ENCODE measurements at places on chromosomes 3 and 15.

DNA sequence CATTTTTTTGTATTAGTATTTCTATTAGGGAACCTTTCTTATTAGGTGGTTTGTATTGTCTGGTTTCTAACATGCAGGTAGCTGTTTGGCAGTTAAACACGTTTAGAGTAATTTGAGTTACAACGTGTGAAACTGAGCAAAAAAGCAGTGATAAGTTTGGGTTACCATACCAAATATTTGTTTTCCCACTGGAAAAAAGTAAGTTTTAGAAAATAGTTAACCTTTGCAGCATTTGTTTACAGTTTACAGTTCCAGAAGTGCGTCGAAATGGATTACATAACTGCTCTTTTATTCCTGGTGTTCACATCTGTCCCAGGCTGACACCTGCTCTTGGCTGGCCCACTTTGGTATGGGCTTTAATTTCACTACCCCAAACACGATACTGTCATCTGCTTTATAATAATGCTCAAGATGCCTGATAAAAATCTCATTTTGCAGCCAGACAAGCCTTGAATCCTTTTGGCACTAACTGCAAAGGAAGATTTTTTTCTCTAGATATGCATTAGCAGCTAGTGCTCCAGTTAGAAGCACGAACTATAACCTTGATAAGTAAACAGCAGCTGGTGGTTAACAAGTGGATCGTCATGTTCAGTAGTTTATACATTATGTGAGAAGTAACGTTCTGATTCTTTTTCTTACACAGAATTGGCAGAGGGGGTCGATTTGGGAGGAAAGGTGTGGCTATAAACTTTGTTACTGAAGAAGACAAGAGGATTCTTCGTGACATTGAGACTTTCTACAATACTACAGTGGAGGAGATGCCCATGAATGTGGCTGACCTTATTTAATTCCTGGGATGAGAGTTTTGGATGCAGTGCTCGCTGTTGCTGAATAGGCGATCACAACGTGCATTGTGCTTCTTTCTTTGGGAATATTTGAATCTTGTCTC, 5.3 kb downstream of the EIF4A2 start:
- no peak for DNase-seq

- no peak for DNase-seq
Measured at GRCh38 chr3:52225452-52226228, at the start of gene TLR9. TLR9 (minus strand) TSS chr3:52225645; CDS start chr3:52225529, 116 bp downstream.

- no peak for DNase-seq
Measured at GRCh38 chr3:31213869-31214486, 318.7 kb upstream of the STT3B start.

GRCh38 chr3:57805674-57806073, 49.6 kb downstream of the SLMAP start:
- DNase-seq: peak; percentile 32

DNA sequence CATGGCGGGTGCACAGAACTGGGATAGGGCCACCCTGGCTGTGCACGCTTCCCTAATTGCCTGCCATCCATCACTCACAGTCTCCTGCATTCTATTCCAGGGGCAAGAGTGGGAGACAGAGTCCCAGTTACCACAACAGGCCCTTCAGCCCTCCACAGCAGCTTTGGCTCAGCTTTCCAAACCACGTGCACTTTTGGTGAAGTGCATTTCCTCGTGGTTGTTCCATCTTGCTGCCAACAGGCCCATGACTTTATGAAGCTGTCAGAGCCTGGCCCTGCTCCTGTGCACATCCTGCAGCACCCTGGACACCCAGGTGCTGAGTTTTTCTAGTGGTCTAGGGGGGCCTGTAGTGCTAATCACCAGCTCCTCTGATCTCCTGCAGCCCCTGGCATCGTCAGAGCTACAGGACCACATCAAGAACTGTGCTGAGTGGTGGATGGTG, 110.2 kb downstream of the ADCY5 start:
- DNase-seq: no peak

- no peak for DNase-seq
Measured at GRCh38 chr3:114567771-114568170, 273.9 kb downstream of the TIGIT start.

DNA sequence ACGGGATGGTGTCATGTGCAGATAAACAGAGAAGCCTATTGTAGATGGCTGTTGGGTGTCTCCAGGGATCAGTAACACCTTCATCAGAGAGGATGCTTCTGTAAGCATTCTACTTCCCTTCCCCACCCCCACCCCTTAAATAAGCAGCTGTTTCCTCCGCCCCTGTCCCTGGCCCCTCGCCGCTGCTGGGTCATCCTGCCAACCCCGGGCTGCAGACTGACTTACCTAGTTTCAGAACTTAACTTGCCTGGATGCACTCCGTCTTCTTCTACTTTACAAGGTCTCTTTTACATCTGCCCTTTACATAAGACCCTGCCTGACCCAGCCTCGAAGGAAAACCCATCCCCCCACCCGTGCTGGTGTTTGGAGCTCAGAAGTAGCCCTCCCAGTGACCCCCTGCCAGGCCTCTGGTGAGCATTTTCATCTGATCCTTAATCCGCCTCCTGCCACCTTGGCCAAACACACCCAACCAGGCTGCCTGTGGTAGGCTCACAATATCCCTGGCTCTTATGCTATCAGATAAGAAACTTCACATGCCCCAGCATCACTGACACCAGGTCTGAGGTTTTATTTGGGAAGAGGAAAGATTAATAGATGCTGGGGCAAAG, 103.0 kb upstream of the HES1 start:
- DNase-seq: no peak

DNA sequence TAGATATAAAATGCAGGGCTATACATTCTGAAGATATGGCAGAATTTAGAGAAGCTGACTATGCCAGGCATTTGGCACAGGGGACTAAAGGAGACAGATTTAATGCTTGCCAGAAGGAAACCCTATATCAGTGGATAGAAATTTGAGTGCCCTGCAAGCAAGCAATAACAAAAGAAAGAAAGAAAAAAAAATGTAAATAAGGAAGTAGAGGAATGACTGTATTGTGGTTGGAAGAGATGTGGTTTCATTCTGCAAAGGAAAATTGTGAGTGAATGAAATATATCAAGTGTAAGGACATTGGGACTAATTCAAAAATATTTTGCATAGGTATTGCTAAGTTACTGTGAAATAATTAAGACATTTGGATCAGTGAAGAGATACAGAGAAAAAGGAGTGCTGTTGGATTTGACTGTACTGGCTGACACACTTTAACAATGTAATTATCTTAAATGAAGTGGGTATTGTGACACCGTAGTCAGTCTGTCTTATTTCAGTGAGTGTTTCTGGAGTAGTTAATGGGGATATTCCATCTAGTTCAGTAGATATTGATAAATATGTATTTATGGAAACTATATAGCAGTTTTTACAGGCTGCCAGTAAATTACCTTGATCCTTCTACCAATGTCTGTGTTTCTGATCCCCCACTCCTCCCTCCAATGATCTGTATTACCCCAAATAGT, 418.2 kb downstream of the CNTN4 start:
- no peak for DNase-seq

DNA sequence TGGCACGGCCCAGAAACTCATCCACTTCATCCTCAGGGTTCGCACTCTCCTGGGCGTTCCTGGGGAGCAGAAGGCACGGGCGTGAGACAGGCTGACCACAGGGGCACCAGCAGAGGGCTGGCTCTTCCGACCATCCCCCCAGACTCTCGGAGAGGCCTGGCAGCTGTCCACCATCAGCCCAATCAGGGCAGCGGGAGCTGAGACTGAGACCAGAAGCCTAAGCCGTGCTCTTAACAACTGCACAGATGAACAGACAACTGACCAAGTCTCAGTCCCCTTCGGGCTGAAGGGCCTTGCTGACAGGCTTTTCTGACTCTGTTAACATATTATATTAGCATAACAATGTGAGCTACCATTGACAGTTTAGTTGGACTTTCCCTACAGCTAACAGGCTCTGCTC, 118.0 kb downstream of the SEC22A start:
- DNase-seq: no peak

DNA sequence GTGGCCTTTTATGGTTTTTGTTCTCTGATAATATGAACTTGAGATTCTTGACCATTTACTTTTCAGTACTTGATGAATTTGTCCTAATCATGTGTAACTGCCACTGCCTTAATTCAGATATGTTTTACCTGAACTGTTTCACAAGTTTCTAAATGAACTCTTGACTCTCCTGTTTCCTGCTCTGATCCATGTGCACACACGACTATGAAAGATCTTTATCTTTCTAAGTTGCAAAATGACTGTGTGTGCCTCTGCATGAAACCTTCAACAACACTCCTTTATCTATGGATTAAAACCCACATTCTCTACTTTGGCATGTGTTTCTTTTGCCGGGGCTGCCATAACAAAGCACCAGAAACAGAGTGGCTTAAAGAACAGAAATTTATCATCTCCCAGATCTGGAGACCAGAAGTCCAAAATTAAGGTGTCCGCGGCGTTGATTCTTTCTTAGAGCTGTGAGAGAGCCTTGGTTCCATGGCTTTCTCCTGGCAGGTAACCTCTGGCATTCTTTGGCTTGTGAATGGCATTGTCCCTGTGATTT, 275.0 kb downstream of the ADAMTSL3 start:
- no peak for DNase-seq

GRCh38 chr3:133966954-133967353, 62.8 kb downstream of the SLCO2A1 start:
- DNase-seq: no peak

DNA sequence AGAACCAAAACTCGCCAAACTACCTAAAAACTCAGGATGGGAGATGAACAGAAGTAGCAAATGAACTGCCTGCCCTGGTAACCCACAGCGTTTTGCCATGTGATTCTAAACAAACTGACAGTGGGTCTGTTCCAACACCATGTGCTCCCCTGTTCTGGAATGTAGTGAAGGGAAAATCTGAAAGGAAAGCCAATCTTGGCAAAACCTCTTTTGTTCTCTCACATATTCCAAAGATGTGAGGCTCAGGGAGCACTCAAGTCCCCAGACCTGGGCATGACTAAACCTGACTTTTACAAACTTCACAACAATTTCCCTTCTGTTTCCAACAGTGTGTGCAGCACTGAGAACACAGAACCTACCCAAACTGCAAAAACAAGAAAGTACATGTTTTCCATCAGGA, 116.1 kb downstream of the IMPG2 start:
- DNase-seq: no peak

Measured in fibroblast of the conjunctiva (primary cell).